Activated CD4-positive, alpha-beta T cell treated with anti-CD3 and anti-CD28 coated beads for 36 hours (primary cell): ENCODE measurements at places on chromosomes 5 and 9. TPM values are rescaled to one million over a fixed set of nuclear protein-coding genes. Genes with fewer than 3 reads are reported as not detected.

GRCh38 chr9:98226957-98227356 is 28.5 kb downstream of the TBC1D2 start:
- DNase-seq: no peak
- no peak overlapping the region for H3K4me3 ChIP-seq
- H3K27me3 ChIP-seq: no peaks in the 10 kb centered on the region
- peaks cover 5% of the 10 kb centered on the region for H3K36me3 ChIP-seq

TLX3 gene
- total RNA-seq: not detected

DNA sequence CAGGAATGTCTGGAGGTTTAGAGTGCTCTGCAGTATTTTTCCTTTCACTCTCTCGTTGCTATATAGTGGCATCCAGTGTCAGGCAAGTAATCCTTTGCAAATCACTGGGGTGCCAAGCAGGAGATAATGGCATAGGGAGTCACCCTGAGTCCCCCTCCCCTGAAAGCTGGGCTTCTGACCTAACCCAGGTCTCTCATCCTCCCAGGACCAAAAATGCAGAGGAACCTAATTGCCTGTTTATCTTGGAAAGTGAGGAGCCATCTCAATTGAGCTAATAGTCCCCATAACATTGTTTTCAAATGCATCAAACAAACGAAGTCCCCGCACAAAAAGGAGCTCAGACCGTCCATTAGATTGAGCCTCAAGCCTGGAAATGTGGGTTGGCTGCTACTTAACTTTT is 368.0 kb upstream of the IRX2 start:
- H3K4me3 ChIP-seq: no peak overlapping the region
- no peaks in the 10 kb centered on the region for H3K36me3 ChIP-seq
- no peak overlapping the region for H3K27ac ChIP-seq
- DNase-seq: no peak
- H3K27me3 ChIP-seq: peaks cover 58% of the 10 kb centered on the region

ANXA1 gene
- total RNA-seq: 26.0 TPM

PTGES gene
- total RNA-seq: 0.09 TPM

DNA sequence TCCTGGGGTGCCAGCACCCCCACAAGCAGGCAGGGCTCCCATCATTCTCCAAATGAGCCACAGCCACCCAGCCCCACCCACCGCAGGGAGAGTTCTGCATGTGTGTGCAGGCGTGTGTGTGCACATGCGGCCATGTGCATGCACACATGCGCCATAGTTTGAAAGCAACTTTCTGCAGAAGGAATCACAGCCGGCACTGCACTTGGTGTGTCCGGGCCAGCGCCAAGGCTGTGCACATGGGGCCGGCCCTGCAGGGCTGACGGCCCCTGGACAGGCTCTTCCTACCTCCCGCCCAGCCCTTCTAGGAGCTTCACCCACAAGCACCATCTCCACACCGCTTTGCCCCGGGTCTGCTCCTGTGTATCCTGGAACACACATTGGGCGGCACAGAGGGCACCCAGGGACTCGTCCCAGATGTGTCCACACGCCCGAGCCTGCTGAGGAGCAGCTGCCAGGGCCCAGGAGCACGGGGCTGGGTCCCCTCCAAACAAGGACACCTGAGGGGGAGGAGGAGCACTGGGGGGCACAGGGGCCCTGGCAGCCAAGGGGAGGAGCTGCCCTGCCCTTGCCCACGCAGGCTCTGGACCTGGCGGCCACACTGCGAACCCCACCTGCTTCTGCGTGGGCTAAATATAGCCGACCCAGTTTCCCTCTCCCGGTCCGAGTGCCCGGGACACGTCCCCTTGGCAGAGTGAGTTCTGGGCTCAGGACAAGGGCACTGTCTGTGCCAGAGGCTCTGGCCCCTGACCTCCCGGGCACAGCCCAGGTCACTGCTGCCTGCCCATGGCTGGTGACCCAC is 19.1 kb downstream of the TPPP start:
- no peak overlapping the region for H3K4me3 ChIP-seq
- peak; percentile 7 for DNase-seq
- no peaks in the 10 kb centered on the region for H3K36me3 ChIP-seq
- no peak overlapping the region for H3K27ac ChIP-seq
- peaks cover 9% of the 10 kb centered on the region for H3K4me1 ChIP-seq

GRCh38 chr5:157076558-157076957 is 17.6 kb upstream of the HAVCR1 start:
- no peaks in the 10 kb centered on the region for H3K36me3 ChIP-seq
- no peaks in the 10 kb centered on the region for H3K27me3 ChIP-seq
- no peak overlapping the region for H3K27ac ChIP-seq
- peak; percentile 26 for DNase-seq
- H3K4me3 ChIP-seq: no peak overlapping the region
- peaks cover 20% of the 10 kb centered on the region for H3K4me1 ChIP-seq

DNA sequence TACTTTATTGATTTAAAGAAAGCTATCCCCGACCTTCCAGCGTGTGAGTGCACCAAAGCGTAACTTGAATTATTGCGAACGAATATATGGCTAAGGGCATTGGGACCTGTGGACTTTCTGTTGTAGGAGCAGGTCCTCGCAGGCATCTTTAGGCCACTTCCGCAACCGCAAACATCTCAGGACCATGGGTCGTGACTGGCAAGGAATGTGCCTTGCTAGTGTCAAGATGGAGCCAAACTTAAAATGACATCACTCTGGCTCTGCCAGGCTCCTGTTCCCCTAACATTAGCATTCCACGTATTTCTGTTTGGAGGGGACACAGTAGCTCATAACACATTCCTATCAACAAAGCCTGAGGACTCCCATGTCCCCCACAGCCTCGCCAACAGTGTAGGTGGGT is 44.1 kb upstream of the OLFM1 start:
- H3K4me3 ChIP-seq: no peak overlapping the region
- H3K36me3 ChIP-seq: no peaks in the 10 kb centered on the region
- H3K4me1 ChIP-seq: no peaks in the 10 kb centered on the region
- no peak overlapping the region for H3K27ac ChIP-seq
- H3K27me3 ChIP-seq: peaks cover 9% of the 10 kb centered on the region

- no peaks in the 10 kb centered on the region for H3K27me3 ChIP-seq
- H3K36me3 ChIP-seq: no peaks in the 10 kb centered on the region
- no peak for DNase-seq
- no peaks in the 10 kb centered on the region for H3K4me1 ChIP-seq
- no peak overlapping the region for H3K4me3 ChIP-seq
These were observed 317.0 kb upstream of the MPDZ start for GRCh38 chr9:13596383-13596970.

- H3K27ac ChIP-seq: no peak overlapping the region
- no peaks in the 10 kb centered on the region for H3K27me3 ChIP-seq
- no peak for DNase-seq
- H3K36me3 ChIP-seq: peaks cover 19% of the 10 kb centered on the region
These were observed 63.3 kb downstream of the CWC27 start for GRCh38 chr5:64831996-64832395.

DNA sequence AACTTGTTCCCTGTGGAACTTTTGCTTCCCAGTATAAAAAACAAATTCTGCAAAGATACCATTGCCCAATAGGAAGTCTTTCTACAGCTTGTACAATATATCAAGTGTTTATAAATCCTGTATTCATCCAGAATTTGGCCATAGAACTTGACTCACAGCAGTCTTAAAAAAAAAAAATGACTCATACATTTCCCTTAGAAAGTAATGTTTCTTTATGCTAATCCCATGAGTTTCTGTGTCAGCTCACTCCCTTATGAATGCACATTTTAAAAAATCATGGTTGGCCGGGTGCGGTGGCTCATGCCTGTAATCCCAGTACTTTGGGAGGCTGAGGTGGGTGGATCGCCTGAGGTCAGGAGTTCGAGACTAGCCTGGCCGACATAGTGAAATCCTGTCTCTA is 89.3 kb upstream of the DMRT1 start:
- H3K4me3 ChIP-seq: no peak overlapping the region
- peaks cover 4% of the 10 kb centered on the region for H3K27me3 ChIP-seq
- H3K27ac ChIP-seq: no peak overlapping the region

GRCh38 chr9:35951736-35952135 is 6.2 kb downstream of the OR2S2 start:
- no peak for DNase-seq
- H3K36me3 ChIP-seq: no peaks in the 10 kb centered on the region
- peaks cover 5% of the 10 kb centered on the region for H3K27me3 ChIP-seq
- no peak overlapping the region for H3K4me3 ChIP-seq
- H3K27ac ChIP-seq: no peak overlapping the region

MBLAC2 gene
- total RNA-seq: 5.1 TPM

ARID3C gene
- total RNA-seq: 0.66 TPM

ADGRD2 gene
- not detected for total RNA-seq

GRCh38 chr5:169566202-169566601 is 17.4 kb upstream of the SPDL1 start:
- peaks cover 37% of the 10 kb centered on the region for H3K27me3 ChIP-seq
- H3K4me3 ChIP-seq: no peak overlapping the region
- no peak overlapping the region for H3K27ac ChIP-seq
- no peaks in the 10 kb centered on the region for H3K36me3 ChIP-seq

ZNF782 gene
- total RNA-seq: 3.8 TPM

GRCh38 chr5:13745508-13745907 is 199.0 kb downstream of the DNAH5 start:
- no peak overlapping the region for H3K4me3 ChIP-seq
- H3K27ac ChIP-seq: no peak overlapping the region
- H3K36me3 ChIP-seq: no peaks in the 10 kb centered on the region
- no peaks in the 10 kb centered on the region for H3K27me3 ChIP-seq
- no peak for DNase-seq
- no peaks in the 10 kb centered on the region for H3K4me1 ChIP-seq

- no peaks in the 10 kb centered on the region for H3K27me3 ChIP-seq
- no peak overlapping the region for H3K4me3 ChIP-seq
- peaks cover 43% of the 10 kb centered on the region for H3K4me1 ChIP-seq
- peaks cover 7% of the 10 kb centered on the region for H3K36me3 ChIP-seq
These were observed 22.6 kb downstream of the PTBP3 start for GRCh38 chr9:112310826-112311225.

DNA sequence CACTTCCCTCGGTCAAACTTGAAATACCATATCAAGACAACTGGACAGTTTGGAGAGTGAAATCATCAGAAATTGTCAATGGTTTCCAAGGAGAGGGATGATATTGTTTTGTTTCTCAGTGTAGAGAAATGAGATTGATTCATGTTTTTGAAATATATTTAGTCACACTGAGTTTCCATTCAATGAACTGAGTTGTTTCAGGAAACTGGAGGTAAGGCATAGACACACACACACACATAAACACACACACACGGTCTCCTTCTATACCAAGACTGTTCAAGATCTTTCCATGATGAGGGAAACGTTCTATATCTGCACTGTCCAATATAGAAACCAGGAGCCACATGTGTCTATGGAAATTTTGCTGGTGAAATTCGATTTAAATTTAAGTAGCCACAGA is 182.8 kb downstream of the PTTG1 start:
- H3K27me3 ChIP-seq: no peaks in the 10 kb centered on the region
- no peak for DNase-seq
- no peaks in the 10 kb centered on the region for H3K4me1 ChIP-seq
- no peaks in the 10 kb centered on the region for H3K36me3 ChIP-seq
- no peak overlapping the region for H3K27ac ChIP-seq
- H3K4me3 ChIP-seq: no peak overlapping the region

DNA sequence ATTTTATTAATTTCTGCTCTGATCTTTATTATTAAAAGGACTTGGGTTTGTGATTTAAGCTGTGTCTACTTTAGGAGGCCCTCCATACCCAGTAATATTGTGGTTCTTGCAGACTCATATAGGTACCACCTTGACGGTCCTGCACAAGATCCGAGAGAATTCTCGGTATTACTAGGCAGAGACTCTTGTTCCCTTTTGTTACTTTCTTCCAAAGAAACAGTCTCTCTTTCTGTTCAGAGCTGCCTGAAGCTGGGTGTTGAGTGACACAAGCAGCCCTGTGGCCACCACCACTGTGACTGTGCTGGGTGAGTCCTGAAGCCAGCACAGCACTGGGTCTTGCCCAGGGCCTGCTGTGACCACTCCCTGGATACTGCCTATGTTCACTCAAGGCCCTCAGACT is 666.6 kb downstream of the SEMA5A start:
- no peaks in the 10 kb centered on the region for H3K27me3 ChIP-seq
- no peak for DNase-seq
- H3K4me3 ChIP-seq: no peak overlapping the region
- H3K27ac ChIP-seq: no peak overlapping the region
- H3K4me1 ChIP-seq: no peaks in the 10 kb centered on the region

DNA sequence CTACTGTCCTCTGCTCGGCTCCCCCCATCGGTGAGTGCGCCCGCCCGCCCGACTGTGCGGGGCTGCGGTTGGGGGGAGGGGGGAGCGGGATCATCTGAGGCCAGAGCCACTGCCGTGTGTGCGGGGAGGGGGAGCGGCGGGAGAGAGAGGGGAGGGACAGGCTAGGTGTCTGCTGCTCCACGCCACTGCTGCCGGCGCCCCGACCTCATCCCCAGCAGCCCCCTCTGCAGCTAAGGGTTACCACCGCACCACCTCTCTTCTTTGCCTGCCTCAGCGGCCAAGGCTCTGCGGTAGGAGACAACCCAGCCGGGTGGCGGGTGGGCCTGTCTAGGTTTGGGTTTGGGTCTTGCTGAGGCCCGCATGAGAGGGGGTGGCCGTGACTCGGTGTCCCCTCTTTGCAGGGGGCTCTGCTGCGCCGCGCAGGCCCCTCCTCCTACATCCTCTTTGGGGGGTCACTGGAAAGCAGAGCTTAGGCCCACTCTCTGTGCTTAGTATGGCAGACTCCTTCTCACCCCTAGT is 670 bp upstream of the PURA start:
- H3K4me1 ChIP-seq: peaks cover 63% of the 10 kb centered on the region
- peak overlapping the region; percentile 89 for H3K4me3 ChIP-seq
- peaks cover 14% of the 10 kb centered on the region for H3K36me3 ChIP-seq
- peaks cover 3% of the 10 kb centered on the region for H3K27me3 ChIP-seq
- H3K27ac ChIP-seq: peak overlapping the region; percentile 84

- H3K36me3 ChIP-seq: no peaks in the 10 kb centered on the region
- H3K4me3 ChIP-seq: no peak overlapping the region
- H3K4me1 ChIP-seq: peaks cover 10% of the 10 kb centered on the region
- no peak for DNase-seq
- no peaks in the 10 kb centered on the region for H3K27me3 ChIP-seq
These were observed 133.4 kb downstream of the DAB2IP start for GRCh38 chr9:121784731-121785411.

SH3PXD2B gene
- total RNA-seq: 1.8 TPM

FREM1 gene
- not detected for total RNA-seq

- peaks cover 49% of the 10 kb centered on the region for H3K4me1 ChIP-seq
- DNase-seq: no peak
- H3K27ac ChIP-seq: no peak overlapping the region
- no peak overlapping the region for H3K4me3 ChIP-seq
These were observed 87.0 kb downstream of the ERBIN start for GRCh38 chr5:66013397-66013796.

SMIM33 gene
- 0.46 TPM for total RNA-seq

- no peaks in the 10 kb centered on the region for H3K36me3 ChIP-seq
- DNase-seq: no peak
- peaks cover 7% of the 10 kb centered on the region for H3K4me1 ChIP-seq
- no peak overlapping the region for H3K4me3 ChIP-seq
These were observed 17.0 kb downstream of the PRRT1B start for GRCh38 chr9:131562032-131562959.
